Activated naive CD4-positive, alpha-beta T cell treated with anti-CD3 and anti-CD28 coated beads for 36 hours (primary cell): ENCODE measurements at places on chromosomes 5 and 9. TPM values are rescaled to one million over a fixed set of nuclear protein-coding genes. Genes with fewer than 3 reads are reported as not detected.

Gene MEIKIN
- 1.9 TPM for total RNA-seq

GRCh38 chr9:74330487-74331214 is 166.5 kb upstream of the RORB start:
- DNase-seq, result no peak

DNA sequence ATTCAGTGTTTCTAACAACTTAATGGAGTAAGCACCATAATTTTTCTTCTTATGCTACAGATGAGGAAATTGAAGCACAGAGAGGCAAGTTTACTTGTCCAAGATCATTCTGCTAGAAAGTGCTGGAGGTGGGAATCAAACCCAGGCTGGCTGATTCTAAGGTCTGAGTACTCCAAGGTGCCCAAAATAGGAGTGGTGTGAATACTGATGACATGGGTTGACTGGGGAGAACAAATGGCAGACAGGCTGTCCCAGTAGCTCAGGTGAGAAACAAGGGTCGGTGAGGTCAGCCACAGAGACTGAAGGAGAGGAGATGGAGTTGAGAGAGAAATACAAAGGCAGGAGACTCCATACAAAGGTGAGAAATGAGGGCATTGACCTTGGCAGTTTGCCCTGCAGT is 144.5 kb upstream of the EGFLAM start:
- DNase-seq, result no peak

- peak; percentile 68 for DNase-seq
These were observed 24.0 kb downstream of the ADAMTSL2 start for GRCh38 chr9:133558191-133559126.

- no peak for DNase-seq
These were observed 373.7 kb downstream of the ENC1 start for GRCh38 chr5:74266836-74267235.

DNA sequence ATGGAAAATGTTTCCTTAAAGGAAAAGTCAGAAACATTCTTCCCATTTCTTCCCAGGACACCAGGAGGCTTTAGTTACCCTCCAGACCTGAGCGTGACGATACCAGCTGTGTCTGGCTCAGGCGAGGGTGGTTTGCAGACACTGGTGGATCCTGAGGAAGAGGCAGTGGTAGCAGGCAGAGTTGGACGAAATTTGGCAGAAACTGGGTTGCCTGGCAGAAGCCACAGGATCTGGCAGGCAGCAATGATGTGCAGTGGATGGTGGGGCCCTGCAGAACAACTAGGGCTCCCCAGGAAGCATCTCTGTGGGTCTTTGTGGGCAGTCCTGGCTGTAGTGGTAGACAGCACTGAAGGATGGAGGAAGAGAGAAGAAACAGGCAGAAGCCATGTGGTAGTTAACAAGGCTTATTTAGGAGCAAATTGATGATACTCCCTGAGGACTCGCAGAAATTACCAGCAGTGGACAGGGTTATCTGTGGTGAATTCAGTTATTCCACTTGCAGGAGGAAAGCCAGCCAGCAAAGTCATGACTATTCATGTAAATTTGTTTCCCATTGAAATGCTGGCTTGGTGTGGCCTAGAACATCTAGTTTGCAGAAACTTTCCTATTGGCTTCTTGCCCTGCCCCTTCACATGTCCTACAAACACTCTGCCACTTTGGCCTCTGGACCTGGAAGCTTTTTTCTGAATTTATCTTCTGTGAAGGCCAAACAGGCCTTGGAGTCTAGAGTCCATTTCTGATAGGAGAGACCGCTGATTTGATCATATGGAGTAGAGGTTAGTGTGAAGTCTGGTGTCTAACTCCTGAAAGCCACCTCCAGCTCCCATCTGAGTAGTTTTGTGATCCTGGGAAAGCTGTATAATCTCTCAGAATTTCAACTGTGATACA is 212.0 kb downstream of the DMRT2 start:
- no peak for DNase-seq

GRCh38 chr9:81772144-81772543 is 82.8 kb upstream of the TLE1 start:
- DNase-seq, result no peak

GRCh38 chr9:8252445-8252844 is 452.9 kb upstream of the DMAC1 start:
- DNase-seq, result no peak
